ENCODE measurements at places on chromosomes 1 and 21. TPM values are rescaled to one million over a fixed set of nuclear protein-coding genes. Genes with fewer than 3 reads are reported as not detected.
A peak's percentile ranks its signal among the peaks of the same experiment; 100 is the strongest.

RAB42 gene
- total RNA-seq: 0.38 TPM

FCRL6 gene
- 298 TPM for total RNA-seq

ANKRD65 gene
- not detected for total RNA-seq

SPATA17 gene
- total RNA-seq: not detected

PHC2 gene
- 39.5 TPM for total RNA-seq

NBPF1 gene
- total RNA-seq: 26.0 TPM

FAM177B gene
- not detected for total RNA-seq

ARMH1 gene
- 25.5 TPM for total RNA-seq

- H3K36me3 ChIP-seq: peaks cover 47% of the 10 kb centered on the region
- H3K4me1 ChIP-seq: no peaks in the 10 kb centered on the region
- H3K27ac ChIP-seq: no peak overlapping the region
- no peak overlapping the region for H3K4me3 ChIP-seq
Observed at GRCh38 chr1:246647113-246647512, 77.1 kb upstream of the SCCPDH start.

DNA sequence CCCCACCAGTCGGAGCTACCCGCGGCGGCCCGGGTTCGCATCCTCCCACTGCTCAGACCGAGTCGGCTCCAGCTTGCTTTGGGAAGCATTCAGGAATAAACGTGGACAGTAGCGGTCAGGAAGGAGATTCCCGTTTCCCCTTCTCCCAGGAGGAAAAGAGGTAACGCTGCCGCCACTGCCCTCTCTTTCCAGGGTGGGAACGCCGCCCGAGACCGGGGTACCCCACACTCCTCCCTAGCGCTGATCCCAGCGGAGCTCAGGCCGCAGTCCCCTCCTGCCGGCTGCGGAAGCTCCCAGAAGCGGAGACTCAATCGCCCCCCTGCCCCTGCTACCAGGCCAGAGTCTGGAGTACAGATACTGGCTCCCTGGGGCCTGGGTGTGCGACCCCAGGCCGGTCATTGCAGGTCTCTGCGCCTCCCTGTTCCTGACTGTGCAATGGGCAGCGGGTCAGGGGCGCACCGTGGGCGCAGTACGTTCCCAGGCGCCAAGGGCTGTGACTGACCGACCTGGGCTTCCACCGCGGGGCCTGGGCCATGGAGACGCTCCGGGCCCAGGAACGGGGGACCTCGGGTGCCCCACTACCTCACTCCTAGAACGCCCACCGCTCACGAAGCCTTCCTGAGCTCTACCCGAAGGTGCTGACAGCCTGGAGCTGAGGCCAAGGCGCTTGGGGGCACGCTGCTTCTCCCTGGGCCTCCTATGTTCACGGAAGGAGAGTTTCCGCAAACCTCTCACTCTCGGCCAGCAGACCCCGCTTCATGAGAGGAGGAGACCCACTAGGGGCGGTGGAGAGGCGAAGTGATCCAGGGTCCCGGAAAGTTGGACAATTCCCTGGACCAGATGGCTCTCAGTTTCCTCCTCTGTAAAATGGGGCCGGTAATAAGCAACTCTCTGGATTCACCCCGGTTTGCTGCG is 7.8 kb downstream of the DMRTA2 start:
- no peaks in the 10 kb centered on the region for H3K36me3 ChIP-seq
- H3K4me1 ChIP-seq: peaks cover 16% of the 10 kb centered on the region
- no peak overlapping the region for H3K27ac ChIP-seq
- peaks cover 47% of the 10 kb centered on the region for H3K27me3 ChIP-seq

DNA sequence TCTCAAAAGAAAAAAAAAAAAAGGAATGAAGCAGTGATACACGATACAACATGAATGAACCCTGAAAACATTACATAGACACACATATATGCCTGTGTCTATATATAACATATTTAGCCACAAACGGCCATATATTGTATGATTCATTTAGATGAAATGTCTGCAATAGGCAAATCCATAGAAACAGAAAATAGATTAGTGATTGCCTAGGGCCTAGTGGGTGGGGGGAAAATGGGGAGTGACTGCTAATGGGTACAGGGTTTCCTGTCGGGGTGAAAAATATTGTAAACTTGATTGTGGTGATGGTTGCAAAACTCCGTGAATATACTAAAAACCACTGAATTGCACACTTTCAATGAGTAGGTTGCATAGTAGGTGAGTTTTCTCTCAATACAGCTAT is 6.0 kb upstream of the H6PD start:
- no peaks in the 10 kb centered on the region for H3K27me3 ChIP-seq
- DNase-seq: no peak
- no peaks in the 10 kb centered on the region for H3K36me3 ChIP-seq
- peaks cover 6% of the 10 kb centered on the region for H3K4me1 ChIP-seq
- H3K4me3 ChIP-seq: no peak overlapping the region

- H3K36me3 ChIP-seq: peaks cover 54% of the 10 kb centered on the region
- DNase-seq: no peak
- H3K4me1 ChIP-seq: no peaks in the 10 kb centered on the region
- H3K4me3 ChIP-seq: no peak overlapping the region
- no peaks in the 10 kb centered on the region for H3K27me3 ChIP-seq
Observed at GRCh38 chr1:37865348-37866120, 6.1 kb upstream of the MTF1 start.

GRCh38 chr1:155250246-155250632 is 5.0 kb downstream of the ENTREP3 start:
- no peaks in the 10 kb centered on the region for H3K36me3 ChIP-seq
- no peak for DNase-seq
- H3K27ac ChIP-seq: no peak overlapping the region
- peaks cover 26% of the 10 kb centered on the region for H3K4me1 ChIP-seq

DNA sequence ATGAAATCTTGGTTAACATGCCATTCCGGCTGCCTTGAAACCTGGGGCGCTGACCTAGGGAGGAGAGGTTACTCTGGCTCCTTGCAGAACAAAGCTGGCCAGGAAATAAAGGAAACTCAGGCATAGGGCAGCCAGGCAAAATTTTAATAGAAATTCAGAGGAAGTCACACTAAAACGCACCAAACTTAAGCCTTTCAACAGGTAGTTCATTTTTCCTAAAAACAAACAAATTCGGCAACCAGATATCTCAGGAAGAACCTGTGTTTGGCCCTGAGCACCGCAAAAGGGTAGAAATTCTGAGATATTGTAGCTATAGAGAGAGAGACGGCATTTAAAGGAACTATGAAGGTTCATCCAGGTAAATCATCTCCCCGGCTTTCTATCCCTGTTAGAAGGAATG is 13.1 kb downstream of the LYST start:
- H3K4me1 ChIP-seq: peaks cover 17% of the 10 kb centered on the region
- no peak overlapping the region for H3K4me3 ChIP-seq
- no peaks in the 10 kb centered on the region for H3K27me3 ChIP-seq
- H3K27ac ChIP-seq: no peak overlapping the region

- no peaks in the 10 kb centered on the region for H3K36me3 ChIP-seq
- no peak for DNase-seq
- H3K27ac ChIP-seq: no peak overlapping the region
- H3K4me3 ChIP-seq: no peak overlapping the region
- H3K4me1 ChIP-seq: peaks cover 18% of the 10 kb centered on the region
Observed at GRCh38 chr1:185404907-185405568, 88.0 kb upstream of the IVNS1ABP start.

DNA sequence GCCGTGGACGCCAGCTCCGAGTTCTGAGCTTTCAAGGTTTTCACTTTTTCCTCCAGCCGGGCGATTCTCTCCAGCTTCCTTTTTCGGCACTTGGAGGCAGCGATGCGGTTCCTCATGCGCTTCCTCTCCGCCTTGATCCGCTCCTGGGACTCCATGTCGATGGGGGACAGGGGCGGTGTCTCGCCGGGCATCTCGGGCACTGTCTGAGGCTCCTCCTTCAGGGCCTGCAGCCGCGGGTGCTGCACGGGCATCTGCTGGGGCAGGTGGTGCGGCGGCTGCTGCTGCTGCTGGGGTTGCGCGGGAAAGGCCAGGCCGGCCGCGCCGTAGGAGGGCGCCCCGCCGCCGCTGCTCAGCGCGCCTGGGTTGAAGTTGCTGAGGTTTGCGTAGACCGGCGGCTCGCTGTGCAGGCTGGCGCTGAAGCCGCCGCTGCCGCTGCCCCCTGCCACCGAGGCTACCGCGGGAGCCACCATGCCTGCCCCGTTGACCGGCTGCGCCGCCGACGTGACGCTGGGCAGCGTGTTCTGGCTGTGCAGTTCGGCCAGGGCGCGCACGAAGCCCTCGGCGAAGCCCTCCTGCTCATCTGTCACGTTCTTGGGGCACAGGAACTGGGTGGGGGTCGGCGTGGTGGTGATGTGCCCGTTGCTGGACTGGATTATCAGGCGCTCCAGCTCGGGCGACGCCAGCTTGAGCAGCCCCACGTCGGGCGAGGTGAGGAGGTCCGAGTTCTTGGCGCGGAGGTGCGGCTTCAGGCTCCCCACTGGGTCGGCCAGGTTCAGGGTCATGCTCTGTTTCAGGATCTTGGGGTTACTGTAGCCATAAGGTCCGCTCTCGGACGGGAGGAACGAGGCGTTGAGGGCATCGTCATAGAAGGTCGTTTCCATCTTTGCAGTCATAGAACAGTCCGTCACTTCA is 1.4 kb downstream of the JUN start:
- H3K27ac ChIP-seq: peak overlapping the region; percentile 98
- H3K36me3 ChIP-seq: no peaks in the 10 kb centered on the region
- no peaks in the 10 kb centered on the region for H3K27me3 ChIP-seq
- peak; percentile 71 for DNase-seq
- H3K4me3 ChIP-seq: peak overlapping the region; percentile 90

GRCh38 chr1:47791879-47792608 is 205.1 kb downstream of the TRABD2B start:
- no peak overlapping the region for H3K4me3 ChIP-seq
- H3K27ac ChIP-seq: no peak overlapping the region
- no peaks in the 10 kb centered on the region for H3K4me1 ChIP-seq
- DNase-seq: no peak
- H3K27me3 ChIP-seq: no peaks in the 10 kb centered on the region

DNA sequence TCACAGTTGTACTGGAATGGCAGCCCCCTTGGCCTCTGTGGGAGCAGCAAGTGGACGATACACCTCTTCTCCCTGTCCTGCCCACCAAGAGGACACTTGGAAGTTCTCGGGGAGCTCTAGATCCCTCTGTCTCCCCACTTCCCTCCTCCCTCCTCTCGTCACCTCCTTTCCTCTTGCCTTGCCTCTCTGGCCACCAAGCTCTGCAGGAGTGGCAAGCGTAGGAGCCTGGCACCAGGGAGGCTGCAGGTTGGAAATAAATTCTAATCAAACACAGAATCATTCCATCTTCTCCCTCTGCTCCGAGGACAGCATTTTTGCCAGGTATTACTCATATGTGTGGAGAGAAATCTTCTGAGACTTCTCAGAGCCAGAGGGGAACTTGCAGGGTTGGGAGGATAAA is 20.8 kb downstream of the CAMK2N1 start:
- no peak for DNase-seq
- H3K36me3 ChIP-seq: no peaks in the 10 kb centered on the region
- no peak overlapping the region for H3K4me3 ChIP-seq
- no peaks in the 10 kb centered on the region for H3K4me1 ChIP-seq

- H3K4me1 ChIP-seq: no peaks in the 10 kb centered on the region
- H3K27ac ChIP-seq: no peak overlapping the region
- no peak for DNase-seq
- H3K4me3 ChIP-seq: no peak overlapping the region
- no peaks in the 10 kb centered on the region for H3K27me3 ChIP-seq
Observed at GRCh38 chr21:40250514-40251294, 383.5 kb downstream of the PCP4 start.

- no peaks in the 10 kb centered on the region for H3K4me1 ChIP-seq
- H3K27ac ChIP-seq: no peak overlapping the region
- no peak overlapping the region for H3K4me3 ChIP-seq
- H3K27me3 ChIP-seq: no peaks in the 10 kb centered on the region
- H3K36me3 ChIP-seq: no peaks in the 10 kb centered on the region
Observed at GRCh38 chr21:27372381-27372780, 405.5 kb upstream of the ADAMTS5 start.

DNA sequence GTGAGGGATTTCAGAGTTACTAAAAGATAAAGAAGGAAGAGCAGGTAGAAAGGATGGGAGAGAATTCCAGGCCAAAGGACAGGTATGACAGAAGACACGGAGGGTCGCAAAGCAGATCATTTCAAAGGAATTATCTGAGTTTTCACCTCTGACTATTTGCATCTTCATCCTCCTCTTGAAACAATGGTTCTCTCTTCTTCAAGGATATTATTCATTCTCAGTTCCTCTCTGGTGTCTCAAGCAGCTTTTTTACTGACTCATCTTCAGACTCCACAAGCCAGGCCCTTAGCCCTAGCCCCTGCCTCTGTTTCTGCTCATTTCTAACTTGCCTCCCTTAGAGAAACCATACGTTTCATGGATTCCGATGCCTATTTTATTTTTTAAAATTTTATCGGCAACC is 15.0 kb downstream of the DDX59 start:
- H3K27ac ChIP-seq: no peak overlapping the region
- DNase-seq: no peak
- H3K4me1 ChIP-seq: no peaks in the 10 kb centered on the region
- peaks cover 59% of the 10 kb centered on the region for H3K36me3 ChIP-seq

DNA sequence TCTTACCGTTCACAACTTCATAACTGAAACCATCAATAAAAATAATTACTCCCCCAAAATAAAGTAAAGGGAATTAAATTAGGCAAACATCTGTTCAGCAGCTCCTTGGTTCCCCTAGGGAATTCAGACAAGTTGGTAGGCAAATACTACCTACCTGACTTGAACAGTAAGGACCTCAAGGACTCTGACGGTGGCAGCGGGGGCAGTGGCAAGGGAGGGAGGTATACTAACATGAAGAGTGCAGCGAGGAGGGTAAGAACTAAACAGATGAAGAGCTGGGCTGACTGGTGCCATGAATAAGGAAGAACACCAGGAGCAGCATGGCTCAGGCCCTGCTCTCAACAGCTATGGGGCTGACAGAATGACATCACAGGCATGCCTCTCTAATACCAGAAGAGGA is 33.1 kb downstream of the MTOR start:
- no peak overlapping the region for H3K27ac ChIP-seq
- H3K4me1 ChIP-seq: peaks cover 4% of the 10 kb centered on the region
- H3K27me3 ChIP-seq: no peaks in the 10 kb centered on the region
- no peak overlapping the region for H3K4me3 ChIP-seq
- no peak for DNase-seq
- peaks cover 86% of the 10 kb centered on the region for H3K36me3 ChIP-seq

- no peak for DNase-seq
- H3K4me3 ChIP-seq: peak overlapping the region; percentile 83
- no peaks in the 10 kb centered on the region for H3K27me3 ChIP-seq
- peaks cover 20% of the 10 kb centered on the region for H3K4me1 ChIP-seq
Observed at GRCh38 chr1:23692308-23692871, 784 bp downstream of the RPL11 start.

- H3K27ac ChIP-seq: no peak overlapping the region
- H3K27me3 ChIP-seq: no peaks in the 10 kb centered on the region
- H3K36me3 ChIP-seq: no peaks in the 10 kb centered on the region
- DNase-seq: no peak
- H3K4me1 ChIP-seq: peaks cover 16% of the 10 kb centered on the region
- no peak overlapping the region for H3K4me3 ChIP-seq
Observed at GRCh38 chr1:225774281-225775147, 3.1 kb upstream of the SRP9 start.

GRCh38 chr1:201652181-201652580 is 113.3 kb downstream of the NAV1 start:
- no peaks in the 10 kb centered on the region for H3K36me3 ChIP-seq
- no peaks in the 10 kb centered on the region for H3K27me3 ChIP-seq
- H3K27ac ChIP-seq: no peak overlapping the region
